CD4-positive, alpha-beta T cell treated with Interleukin-4 for 4 hours (primary cell): ENCODE measurements at places on chromosomes 11 and 22.
A peak's percentile ranks its signal among the peaks of the same experiment; 100 is the strongest.

GRCh38 chr11:94762208-94762607, 5.9 kb upstream of the AMOTL1 start:
- peak; percentile 8 for DNase-seq

DNA sequence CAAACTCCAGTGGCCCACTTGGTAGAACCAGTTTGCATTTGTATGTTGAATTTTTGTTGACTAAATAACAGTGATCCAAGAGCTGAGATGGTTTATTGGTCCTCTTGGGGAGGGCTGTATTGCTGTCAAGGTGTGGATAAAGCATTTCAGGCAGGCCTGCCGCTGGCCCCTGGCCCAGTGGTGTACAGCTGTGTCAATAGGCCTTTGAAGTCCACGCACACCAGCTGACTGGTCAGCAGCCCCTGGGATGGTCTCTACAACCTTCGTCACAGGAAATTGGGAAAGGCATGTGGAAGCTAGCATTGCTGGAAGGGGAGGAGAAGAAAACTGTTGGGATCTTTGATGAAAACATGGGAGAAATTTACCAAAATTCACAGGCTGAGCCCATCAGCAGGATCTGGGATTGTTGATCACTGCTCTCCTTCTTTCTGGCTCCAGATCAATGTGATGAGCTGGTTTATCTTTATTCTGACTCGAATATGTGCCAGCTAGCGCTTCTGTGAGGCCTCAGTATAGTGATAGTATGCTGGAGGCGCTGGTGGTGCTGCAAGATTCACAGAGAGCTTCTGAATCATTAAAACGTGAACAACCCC, 12.5 kb upstream of the E2F8 start:
- no peak for DNase-seq

- DNase-seq: no peak
These were observed 21.8 kb downstream of the PRR5 start for GRCh38 chr22:44723801-44724200.

GRCh38 chr11:3675971-3676370, 4.8 kb upstream of the CHRNA10 start:
- DNase-seq: no peak

DNA sequence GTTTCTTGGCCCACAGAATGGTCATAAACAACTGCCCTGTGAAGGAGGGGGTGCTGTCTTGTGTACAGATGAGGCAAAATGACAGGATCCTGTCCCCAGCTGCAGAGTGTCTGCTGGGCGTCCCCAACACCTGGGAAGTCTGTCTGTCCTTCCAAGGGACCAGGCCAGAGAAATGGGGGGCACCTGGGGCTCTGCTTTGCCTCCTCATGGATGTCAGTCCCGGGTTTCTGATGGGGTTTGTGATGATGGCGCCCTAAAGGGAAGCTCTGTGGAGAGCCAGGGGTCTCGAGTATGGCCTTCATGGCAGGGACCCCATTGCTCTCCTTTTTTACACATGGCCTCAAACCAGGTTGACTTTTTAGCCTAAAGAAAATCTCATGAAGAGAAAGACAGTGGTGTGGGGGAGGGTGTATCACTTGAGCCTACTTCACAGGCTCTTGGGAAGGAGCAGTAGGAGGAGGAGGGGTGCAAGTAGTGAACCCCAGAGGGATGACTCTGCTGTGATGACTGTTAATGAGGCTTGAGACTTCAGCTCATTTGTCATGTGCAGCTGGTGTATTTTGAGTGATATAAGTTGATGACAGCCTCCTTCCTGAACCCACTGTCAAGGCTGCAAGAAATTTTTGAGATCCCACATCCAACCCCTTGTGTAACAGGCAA, 40.6 kb upstream of the TUB start:
- DNase-seq: no peak

GRCh38 chr11:34866375-34866774, 49.8 kb downstream of the APIP start:
- no peak for DNase-seq

DNA sequence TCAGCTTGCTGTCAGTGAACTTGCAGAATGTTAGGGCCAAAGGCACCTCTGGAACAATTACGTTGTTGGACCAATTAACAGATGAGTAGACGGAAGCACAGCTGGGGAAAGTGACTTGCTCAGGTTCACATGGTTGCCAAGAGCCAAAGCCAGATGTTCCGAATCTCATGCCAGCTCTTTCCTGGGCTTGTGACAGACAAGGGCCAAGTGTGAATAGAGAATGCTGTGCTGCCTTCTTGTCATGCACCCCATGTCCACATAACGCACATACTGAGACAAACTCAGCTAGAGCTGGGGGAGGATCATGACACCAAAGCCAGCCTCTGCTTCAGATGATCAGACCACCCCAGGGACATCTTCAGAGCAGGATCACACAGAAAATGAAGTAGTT, 616.3 kb downstream of the INSC start:
- DNase-seq: no peak
